ENCODE measurements at places on chromosomes 5 and 9.

DNA sequence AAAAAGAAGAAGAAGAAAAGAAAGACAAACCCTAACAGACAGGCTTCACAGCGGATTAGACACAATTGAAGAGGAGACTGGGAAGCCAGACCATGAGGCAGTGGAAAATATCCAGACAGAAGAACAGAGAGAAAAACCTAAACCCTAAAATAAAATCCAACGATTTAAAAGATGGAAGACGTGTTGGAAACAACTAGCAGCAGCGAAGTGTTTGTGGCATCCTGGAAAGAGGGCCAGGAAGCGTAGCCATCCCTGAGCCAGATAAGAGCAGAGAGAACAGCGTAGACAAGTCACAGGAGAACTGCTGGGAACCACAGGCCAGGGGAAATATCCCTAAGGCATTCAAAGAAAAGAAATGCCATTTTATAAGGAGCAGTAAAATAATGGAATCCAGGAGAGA is 39.7 kb upstream of the NKD2 start:
- DNase-seq, result no peak

GRCh38 chr5:17364987-17365810 is 132.8 kb upstream of the TAF11L2 start:
- DNase-seq, result no peak

- no peak for DNase-seq
Observed at GRCh38 chr5:38500573-38501260, 55.7 kb downstream of the LIFR start.

DNA sequence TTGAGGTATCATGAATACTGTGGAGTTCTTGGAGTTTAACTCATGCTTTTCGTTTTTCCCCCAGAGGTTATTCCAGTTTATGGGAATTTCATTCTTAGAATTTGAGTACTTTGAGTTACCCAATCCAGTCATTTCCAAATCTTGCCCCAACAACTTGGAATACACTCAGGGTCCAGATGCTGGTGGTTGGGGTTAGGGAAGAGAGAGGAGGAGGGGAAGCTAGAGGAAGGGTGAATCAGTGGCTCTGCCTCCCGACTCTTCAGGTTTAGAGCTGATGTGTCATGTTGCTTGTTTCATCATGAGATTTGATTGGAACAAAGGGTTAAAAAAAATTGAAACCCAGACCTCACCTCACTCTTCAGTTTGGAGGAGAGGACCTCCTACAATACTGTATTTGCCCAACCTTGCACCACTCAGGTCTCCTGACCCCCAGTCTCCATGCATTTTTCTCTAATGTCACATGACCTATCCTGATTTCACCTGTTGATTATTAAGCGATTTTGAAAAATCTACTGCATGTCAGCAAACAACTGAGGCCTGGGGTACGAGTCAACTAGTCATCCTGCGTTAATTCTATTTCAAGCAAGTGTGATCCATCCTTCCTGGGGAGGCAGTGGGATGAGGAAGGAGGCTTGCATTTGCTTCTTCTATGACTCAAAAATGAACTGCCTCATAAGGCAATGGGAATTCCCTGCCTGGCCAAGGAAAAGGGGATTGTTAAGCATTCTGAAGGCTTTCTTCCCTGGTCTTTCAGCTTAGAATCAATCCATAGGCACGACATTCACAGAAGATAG is 6.2 kb upstream of the SLC1A3 start:
- DNase-seq, result no peak

DNA sequence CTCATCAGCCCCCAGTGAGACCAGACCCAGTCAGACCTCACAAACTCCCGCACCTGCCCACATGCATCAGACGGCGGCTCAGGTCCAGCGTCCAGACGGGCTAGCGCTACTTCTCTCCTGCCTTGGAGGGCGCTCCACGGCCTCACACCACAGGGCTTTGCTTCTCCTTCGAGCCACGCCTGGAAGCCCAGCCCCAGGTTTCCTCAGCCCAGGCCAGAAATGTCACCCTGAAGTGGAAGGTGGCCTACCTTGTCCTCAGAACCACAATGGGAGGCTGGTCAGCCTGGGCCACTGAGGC is 2.8 kb downstream of the NACC2 start:
- DNase-seq, result no peak

GRCh38 chr9:18007621-18008020 is 428.8 kb downstream of the SH3GL2 start:
- no peak for DNase-seq

GRCh38 chr9:76559286-76559685 is 100.3 kb downstream of the GCNT1 start:
- DNase-seq, result no peak

GRCh38 chr9:82475584-82476301 is 487.2 kb downstream of the SPATA31D1 start:
- DNase-seq, result no peak

GRCh38 chr5:98492258-98492657 is 281.2 kb upstream of the RGMB start:
- no peak for DNase-seq

- no peak for DNase-seq
Observed at GRCh38 chr9:101485924-101486692, 47.5 kb upstream of the RNF20 start.

- no peak for DNase-seq
Observed at GRCh38 chr9:133109931-133110650, 10.9 kb downstream of the RALGDS start.

DNA sequence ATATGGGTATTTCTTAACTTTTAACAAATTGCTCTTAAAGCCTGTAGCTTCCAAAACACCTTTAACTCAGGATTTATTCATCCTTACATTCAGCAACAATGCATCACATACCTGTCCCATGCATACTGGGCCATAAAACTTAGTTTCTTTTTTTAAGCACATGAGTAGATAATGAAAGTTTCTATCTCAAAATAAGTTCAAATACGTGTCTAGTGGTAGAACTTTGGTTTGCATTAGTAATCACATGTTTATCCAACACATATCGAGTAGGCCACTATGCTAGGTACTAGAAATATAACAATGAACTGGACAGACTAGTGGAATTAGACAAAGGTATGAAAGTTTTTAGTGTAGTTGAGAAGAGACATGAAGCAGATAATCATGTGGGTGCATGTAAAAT is 99.6 kb downstream of the DOCK2 start:
- DNase-seq, result no peak

DNA sequence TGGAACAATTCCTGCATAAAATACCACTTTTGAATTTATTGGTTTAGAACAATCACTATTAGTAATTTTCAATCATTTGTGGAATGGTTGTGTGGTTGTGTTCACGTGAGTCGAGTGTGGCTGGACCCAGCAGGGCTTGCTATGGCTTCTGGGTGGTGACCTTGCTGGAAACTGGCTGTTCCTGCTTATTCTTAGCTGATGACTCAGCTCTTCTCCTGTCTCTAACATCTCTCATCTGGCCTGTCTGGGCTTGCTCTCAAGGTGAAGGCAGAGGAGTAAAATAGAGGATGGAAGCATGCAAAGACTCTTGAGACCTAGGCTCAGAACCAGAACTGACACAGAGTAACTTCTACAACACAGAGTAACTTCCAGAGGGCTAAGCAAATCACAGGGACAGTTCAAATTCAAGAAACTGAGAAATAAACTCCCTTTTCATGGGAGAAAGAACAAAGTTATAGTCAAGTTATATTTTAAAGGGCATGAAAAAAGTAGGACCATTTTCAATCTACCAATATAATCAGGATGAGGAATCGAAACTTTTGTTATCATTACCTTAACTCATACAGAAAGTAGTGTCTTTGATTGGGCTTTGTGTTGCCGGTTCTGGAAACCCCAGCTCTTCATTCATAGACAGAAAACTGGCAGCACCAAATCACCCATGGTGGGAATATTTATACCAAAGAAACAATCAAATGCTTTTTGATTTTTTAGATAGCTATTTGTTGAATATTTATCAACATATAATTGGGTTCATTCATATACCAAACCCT is 665.1 kb downstream of the CDH18 start:
- DNase-seq, result no peak

- DNase-seq, result no peak
Observed at GRCh38 chr5:66945389-66946349, 250.9 kb downstream of the CD180 start.

DNA sequence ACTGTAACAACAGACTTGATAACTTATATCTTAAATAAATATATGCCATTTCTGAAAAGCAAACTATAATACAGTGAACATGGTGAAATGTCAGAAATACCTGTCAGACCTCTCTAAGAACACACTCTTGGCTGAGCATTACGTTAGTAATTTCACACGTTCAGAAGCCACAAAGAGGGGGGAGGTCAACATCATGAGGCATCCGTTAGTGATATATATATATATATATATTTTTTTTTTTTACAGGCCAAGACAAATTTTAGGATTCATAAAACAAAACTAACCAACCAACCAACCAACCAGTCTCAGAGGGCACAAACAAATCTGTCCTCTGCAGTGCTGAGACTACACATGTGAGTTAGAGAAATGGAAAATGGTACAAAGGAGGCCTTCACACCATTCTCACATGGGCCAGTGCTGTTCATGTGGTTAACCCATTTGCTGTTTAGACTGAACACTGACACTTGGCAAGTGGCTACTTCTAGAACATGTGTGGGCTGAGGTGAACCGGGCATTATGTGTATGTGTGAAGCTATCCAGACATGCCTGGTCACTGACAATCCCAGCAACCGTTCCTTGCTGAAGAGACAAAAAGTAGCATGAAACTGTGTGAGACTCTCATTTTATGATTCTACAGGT is 54.5 kb downstream of the ELL2 start:
- peak; percentile 7 for DNase-seq

DNA sequence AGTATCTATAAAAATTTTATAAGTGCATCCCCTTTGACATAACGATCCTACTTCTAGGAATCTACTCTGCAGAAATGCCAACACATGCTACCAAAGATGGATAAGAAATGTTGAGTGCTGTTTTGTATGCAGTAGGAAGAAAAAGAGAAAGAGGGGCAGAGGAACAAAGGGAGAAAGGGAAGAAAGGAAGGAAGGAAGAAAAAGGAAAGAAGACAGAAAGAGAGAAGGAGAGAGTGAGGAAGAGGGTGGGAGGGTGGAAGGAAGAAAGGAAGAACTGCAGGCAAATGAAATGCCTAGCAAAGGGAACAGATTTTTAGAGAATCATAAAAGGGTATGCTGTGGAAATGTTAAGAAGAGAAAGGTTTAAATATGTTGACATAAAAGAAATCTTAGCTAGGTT is 48.5 kb upstream of the ALDOB start:
- no peak for DNase-seq

- DNase-seq, result no peak
Observed at GRCh38 chr9:14365670-14366069, 51.7 kb upstream of the NFIB start.
